ENCODE measurements at places on chromosomes 6 and 20. TPM values are rescaled to one million over a fixed set of nuclear protein-coding genes. Genes with fewer than 3 reads are reported as not detected.

Gene CDSN
- total RNA-seq: not detected

Gene PPT2
- 14.4 TPM for total RNA-seq

Gene LHFPL5
- not detected for total RNA-seq

Gene CST9L
- not detected for total RNA-seq

Gene NKX2-2
- total RNA-seq: not detected

Measured in mammary microvascular endothelial cell (primary cell).